ENCODE measurements at places on chromosomes 12 and 14.

DNA sequence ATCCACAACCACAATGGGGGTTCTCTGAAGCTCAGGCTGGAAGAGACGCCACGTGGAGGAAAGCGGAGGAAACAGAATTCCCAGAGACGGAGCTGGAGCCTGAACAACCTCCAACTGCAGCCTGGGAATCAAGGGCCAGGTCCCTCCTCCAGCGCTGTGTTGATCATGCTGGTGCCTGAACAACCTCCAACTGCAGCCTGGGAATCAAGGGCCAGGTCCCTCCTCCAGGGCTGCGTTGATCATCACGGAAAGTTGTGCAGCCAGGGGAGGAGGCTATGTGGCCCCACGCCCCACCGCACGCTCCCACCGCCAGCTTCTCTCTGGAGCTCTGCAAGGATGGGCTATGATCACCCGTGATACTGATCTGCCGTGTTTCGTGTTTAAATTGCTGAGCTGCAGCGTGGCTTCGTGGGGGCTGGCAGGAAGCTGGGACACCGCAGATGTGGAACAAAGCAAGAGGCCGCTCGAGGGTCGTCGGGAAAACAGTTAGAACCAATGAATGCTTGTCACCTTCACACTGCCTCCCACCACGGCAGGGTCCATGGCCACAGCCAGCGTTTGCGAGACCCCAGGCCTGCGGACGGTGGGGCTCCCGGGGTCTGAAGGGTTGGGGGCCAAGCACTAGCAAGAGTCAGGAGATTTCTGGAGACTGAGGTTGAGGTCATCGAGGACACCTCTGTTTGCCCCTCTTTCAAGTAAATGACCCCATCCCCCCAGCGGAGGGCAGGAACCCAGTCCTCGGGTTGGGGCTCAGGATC, 51.8 kb upstream of the FBRSL1 start:
- H3K4me3 ChIP-seq, result no peak overlapping the region
- no peak for DNase-seq
- H3K27ac ChIP-seq, result no peak overlapping the region
- peaks cover 1% of the 10 kb centered on the region for H3K36me3 ChIP-seq
- peaks cover 35% of the 10 kb centered on the region for H3K4me1 ChIP-seq

DNA sequence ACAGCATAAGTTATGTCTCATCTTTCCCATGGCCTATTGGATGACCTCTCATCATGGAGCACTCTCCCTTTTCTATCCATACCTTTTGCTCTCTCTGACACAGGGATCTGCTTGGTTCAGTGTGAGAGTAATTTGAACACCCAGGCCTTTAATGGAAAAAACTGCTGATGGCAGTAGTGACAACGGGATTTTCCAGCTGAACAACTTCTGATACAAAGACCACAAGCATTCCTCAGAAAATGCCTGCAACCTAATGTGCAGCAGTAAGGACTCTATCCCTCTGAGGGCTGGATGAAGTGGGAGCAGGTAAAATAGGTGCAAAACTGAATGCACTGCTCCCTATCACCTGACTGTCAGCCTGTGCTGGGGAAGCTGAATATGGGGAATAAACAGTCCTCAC, 51.0 kb downstream of the KANSL2 start:
- H3K4me3 ChIP-seq, result no peak overlapping the region
- H3K36me3 ChIP-seq, result no peaks in the 10 kb centered on the region
- H3K27me3 ChIP-seq, result peaks cover 38% of the 10 kb centered on the region
- H3K27ac ChIP-seq, result no peak overlapping the region

DNA sequence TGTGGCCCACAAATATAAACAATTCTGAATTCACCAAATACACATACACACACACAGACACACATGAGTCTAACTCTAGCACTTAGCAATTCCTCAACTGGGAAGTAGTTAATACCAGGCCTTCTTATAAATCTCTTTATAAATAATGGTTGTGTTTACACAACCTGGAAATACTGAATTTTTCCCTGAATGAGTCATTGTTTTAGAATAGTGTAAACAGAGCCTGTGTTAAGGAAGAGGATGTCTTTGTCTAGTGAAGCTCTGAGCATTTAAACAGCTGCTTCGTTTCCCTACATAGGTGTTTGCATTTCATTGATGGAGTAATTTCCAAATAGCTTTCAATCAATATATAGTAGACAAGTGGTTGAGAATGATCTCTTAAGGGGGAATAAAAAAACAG, 218.8 kb downstream of the BTG1 start:
- H3K27me3 ChIP-seq, result peaks cover 2% of the 10 kb centered on the region
- H3K36me3 ChIP-seq, result no peaks in the 10 kb centered on the region
- H3K4me3 ChIP-seq, result no peak overlapping the region
- no peak overlapping the region for H3K27ac ChIP-seq

- H3K27me3 ChIP-seq, result no peaks in the 10 kb centered on the region
- DNase-seq, result no peak
- H3K36me3 ChIP-seq, result peaks cover 35% of the 10 kb centered on the region
- H3K27ac ChIP-seq, result no peak overlapping the region
- no peak overlapping the region for H3K4me3 ChIP-seq
Observed at GRCh38 chr12:69383074-69383473, 23.5 kb downstream of the YEATS4 start.

- H3K4me1 ChIP-seq, result no peaks in the 10 kb centered on the region
- no peak overlapping the region for H3K27ac ChIP-seq
- no peaks in the 10 kb centered on the region for H3K36me3 ChIP-seq
- DNase-seq, result no peak
- H3K27me3 ChIP-seq, result peaks cover 5% of the 10 kb centered on the region
Observed at GRCh38 chr14:24941719-24942118, 108.2 kb downstream of the STXBP6 start.

DNA sequence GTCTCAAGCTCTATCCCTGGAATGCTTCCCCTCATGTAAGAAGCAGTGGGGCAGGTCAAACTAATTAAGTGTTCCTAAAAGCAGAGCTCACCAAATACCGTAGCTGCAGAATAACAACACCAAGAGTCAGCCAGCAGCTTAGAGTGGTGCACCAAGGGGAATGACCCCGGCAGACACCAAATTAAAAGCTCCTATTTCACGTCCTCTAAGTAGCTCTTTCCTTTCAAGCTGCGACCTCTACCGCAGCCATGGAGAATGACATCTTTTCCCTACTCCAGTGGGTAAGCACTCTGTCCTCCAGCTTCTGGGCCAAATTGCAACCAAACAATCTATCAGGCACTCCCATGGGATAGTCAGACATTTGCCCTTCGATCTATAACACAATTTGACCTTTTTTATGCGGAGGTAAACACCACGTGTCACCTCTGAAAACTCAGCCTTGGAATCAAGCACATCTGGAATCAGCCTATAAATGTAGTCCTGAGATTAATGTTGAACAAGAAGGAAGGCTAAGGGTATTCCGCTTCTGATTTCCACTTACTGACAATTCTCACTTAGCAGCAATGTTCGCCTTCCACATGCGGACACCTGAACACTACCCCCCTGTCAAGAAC, 67.6 kb upstream of the CDKN3 start:
- H3K27ac ChIP-seq, result no peak overlapping the region
- H3K4me3 ChIP-seq, result no peak overlapping the region
- H3K36me3 ChIP-seq, result no peaks in the 10 kb centered on the region

- peaks cover 9% of the 10 kb centered on the region for H3K4me1 ChIP-seq
- H3K27me3 ChIP-seq, result no peaks in the 10 kb centered on the region
- peak overlapping the region; percentile 83 for H3K4me3 ChIP-seq
- no peak overlapping the region for H3K27ac ChIP-seq
- no peak for DNase-seq
Observed at GRCh38 chr14:96423446-96424108, 31.6 kb downstream of the AK7 start.

DNA sequence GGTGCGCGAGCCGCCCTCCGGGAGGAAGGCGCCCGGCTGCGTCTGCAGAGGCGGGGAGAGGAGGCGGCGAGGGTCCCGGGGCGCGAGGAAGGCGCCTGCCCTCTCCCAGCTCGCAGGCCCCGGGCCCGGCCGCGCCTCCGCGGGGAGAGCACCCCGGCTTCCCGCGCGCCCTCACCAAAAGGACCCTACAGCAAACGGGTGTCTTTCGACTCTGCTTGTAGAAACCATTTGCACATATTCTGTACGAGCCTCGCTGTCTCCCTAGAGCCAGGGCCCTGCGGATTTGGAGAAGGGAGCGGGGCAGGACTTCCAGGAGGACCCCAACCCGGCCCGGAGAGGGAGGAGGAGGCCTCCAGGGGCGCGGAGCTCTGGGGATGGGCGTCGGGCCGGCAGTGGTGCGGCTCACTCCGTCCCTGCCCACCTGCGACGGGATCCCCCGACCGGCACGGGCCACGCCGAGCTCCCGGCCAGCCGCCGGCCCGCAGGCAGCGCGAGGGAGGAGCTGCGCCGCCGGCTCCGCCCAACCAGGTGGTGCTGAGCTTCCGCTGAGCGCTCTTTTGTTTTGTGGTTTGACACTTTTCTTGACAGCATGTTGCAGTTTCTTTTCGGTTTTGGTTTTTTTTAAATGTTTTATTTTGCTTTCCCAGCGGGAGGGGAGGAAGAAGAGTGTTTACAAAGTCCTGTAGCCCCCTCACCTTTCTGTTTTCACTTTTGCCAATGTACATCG, 103.3 kb upstream of the FKBP4 start:
- no peaks in the 10 kb centered on the region for H3K36me3 ChIP-seq
- H3K27ac ChIP-seq, result peak overlapping the region; percentile 69
- no peak for DNase-seq
- H3K4me3 ChIP-seq, result peak overlapping the region; percentile 97
- peaks cover 21% of the 10 kb centered on the region for H3K27me3 ChIP-seq
- H3K4me1 ChIP-seq, result peaks cover 16% of the 10 kb centered on the region

DNA sequence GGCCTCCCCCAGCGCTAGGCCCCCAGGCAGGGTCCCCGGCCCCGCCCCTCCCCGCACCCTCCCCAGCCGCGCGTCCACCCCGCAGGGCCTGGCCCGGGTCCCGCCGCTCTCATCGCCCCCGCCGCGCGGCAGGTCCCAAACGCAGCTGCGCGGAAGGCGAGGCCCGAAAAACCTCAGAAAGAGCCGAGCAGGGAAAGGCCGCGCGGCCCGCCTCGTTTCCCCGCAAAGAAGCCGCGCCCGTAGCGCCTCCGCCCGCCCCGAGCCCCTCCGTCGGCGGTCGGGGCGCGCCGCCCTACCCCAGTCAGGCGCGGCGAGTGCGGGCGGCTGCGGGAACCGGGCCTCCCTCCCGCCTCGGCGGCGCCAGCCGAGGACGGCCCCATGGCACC, 324 bp downstream of the POLE start:
- H3K27ac ChIP-seq, result peak overlapping the region; percentile 60
- no peaks in the 10 kb centered on the region for H3K36me3 ChIP-seq
- DNase-seq, result no peak
- no peaks in the 10 kb centered on the region for H3K27me3 ChIP-seq

DNA sequence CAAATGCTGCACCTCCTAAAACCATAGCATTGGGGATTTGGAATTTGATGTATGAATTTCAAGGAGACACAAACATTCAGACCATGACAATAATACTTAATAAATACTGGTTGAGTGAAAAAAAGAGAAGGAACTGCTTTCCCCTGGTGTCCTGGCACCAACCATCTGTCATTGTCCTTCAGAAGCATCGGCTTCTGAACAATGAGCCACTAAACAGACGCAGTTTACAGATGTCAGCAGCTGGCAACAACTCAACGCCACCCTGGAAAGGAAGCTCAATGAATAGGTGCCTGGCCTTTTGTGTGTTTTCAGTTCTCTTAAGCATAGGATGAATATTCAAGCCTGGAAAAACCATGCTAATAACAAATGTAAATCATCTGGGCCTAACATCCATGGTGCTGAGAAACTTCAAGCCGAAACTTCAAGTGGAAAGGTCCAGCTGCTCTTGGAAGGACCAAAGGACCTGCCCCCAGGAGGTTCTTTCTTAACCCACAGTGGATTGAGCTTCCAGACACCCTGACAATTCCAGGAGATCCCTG, 101.3 kb downstream of the WIF1 start:
- H3K27ac ChIP-seq, result no peak overlapping the region
- no peaks in the 10 kb centered on the region for H3K36me3 ChIP-seq
- H3K4me1 ChIP-seq, result no peaks in the 10 kb centered on the region
- no peak for DNase-seq
- H3K27me3 ChIP-seq, result peaks cover 11% of the 10 kb centered on the region

- H3K4me3 ChIP-seq, result no peak overlapping the region
- no peak for DNase-seq
- H3K4me1 ChIP-seq, result peaks cover 18% of the 10 kb centered on the region
- H3K27me3 ChIP-seq, result no peaks in the 10 kb centered on the region
- peaks cover 11% of the 10 kb centered on the region for H3K36me3 ChIP-seq
Observed at GRCh38 chr14:92690171-92691011, 58.0 kb downstream of the LGMN start.

DNA sequence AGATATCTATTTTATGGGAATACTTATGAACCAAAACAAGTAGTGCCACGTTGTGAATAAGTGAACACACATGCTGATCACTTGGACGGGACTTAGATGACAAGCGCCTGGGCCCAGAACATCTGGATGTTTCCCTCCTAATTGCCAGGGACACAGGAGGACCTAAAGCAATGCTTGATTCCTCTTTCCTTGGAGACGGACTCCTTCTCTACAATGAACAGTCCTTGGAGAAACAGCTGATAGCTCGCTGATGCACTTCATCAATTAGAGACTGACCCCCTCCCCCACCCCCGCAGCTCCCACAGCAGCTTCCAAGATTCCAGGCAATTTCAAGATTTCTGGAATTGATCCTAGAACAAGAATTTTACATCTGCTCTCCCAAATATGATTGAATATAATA, 86.4 kb downstream of the ST8SIA1 start:
- H3K27me3 ChIP-seq, result peaks cover 2% of the 10 kb centered on the region
- no peaks in the 10 kb centered on the region for H3K4me1 ChIP-seq

DNA sequence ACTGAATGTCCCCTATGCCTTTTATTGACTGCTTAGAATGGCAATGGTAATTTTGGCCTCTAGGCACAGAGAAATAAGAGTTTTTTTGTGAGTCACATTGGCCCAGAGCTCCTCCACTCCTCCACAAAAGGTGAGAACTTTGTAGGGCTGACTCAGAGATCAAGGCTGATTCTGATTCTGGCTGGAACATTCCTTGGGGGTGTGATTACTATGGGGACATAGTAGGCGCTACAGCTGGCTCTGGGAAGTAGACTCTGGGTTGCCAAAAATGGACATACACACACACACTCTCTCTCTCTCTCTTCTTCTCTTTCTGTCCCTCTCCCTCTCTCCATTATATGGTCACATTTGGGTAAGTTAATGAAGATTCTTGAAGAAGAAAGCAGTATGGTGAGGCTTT, 174.6 kb upstream of the DDHD1 start:
- DNase-seq, result no peak
- H3K27ac ChIP-seq, result no peak overlapping the region
- no peak overlapping the region for H3K4me3 ChIP-seq
- no peaks in the 10 kb centered on the region for H3K4me1 ChIP-seq
- H3K27me3 ChIP-seq, result no peaks in the 10 kb centered on the region

GRCh38 chr14:91330856-91331255, 86.4 kb upstream of the GPR68 start:
- no peak overlapping the region for H3K4me3 ChIP-seq
- H3K27me3 ChIP-seq, result no peaks in the 10 kb centered on the region
- peaks cover 35% of the 10 kb centered on the region for H3K4me1 ChIP-seq

DNA sequence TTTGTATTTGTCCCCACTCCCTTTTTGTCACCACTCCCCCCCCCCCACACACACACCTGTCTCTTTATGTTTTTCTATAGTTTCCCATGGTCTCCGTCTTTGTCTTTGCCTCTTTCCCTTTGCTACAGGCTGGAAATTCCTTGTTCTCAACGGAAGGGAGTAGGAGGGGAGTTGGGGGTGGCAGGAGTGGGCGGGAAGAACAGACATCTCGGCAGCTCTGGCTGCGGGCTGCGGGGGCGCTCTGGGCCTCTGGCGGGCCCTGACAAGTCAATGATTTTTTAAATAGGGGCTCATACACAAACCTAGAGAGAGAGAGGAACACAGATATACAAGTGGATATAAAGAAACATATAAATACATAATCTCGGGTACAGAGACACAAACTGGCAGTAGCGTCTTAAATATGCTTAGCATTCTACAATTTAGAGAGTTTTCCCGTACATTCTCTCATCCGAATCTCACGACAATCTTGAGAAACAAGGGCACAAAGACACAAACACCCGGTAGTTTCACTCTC, 2.4 kb upstream of the NAB2 start:
- peaks cover 26% of the 10 kb centered on the region for H3K4me1 ChIP-seq
- peak overlapping the region; percentile 94 for H3K4me3 ChIP-seq
- H3K27me3 ChIP-seq, result no peaks in the 10 kb centered on the region
- DNase-seq, result no peak
- no peaks in the 10 kb centered on the region for H3K36me3 ChIP-seq

All from memory B cell (primary cell).